Mesenchymal stem cell (in vitro differentiated cells and primary cell): ENCODE measurements at places on chromosomes 12 and 14.

DNA sequence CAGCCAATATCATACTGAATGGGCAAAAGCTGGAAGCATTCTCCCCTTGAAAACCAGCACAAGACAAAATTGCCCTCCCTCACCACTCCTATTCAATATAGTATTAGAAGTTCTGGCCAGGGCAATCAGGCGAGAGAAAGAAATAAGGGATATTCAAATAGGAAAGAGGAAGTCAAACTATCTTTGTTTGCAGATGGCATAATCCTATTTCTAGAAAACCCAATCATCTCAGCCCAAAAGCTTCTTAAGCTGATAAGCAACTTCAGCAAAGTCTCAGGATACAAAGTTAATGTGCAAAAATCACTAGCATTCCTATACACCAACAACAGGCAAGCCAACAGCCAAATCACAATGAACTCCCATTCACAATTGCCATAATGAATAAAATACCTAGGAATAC lies 21.0 kb upstream of the ANP32D start:
- DNase-seq: no peak

GRCh38 chr14:96424109-96424989 lies 32.4 kb downstream of the AK7 start:
- DNase-seq: peak; percentile 76

DNA sequence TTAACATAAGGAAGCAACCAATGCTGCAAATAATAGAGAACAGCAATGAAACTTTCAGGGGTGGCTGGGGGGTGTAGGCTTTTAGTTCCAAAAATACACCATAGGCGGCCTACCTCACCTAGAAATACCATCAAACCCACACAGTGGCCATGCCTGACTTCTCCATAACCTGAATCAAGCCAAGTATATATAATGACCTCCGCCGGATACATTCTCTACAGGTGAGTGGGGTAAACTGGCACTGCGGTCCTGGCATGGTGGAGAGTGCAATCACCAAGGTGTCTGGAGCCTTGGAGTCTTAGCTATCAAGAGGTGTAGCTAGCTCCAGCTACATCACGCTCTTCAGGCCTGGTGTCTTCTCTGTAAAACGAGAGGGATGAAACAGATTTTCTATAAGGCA lies 1.2 kb downstream of the ZBTB25 start:
- DNase-seq: no peak

GRCh38 chr14:96625426-96625985 lies 123.3 kb downstream of the PAPOLA start:
- no peak for DNase-seq

DNA sequence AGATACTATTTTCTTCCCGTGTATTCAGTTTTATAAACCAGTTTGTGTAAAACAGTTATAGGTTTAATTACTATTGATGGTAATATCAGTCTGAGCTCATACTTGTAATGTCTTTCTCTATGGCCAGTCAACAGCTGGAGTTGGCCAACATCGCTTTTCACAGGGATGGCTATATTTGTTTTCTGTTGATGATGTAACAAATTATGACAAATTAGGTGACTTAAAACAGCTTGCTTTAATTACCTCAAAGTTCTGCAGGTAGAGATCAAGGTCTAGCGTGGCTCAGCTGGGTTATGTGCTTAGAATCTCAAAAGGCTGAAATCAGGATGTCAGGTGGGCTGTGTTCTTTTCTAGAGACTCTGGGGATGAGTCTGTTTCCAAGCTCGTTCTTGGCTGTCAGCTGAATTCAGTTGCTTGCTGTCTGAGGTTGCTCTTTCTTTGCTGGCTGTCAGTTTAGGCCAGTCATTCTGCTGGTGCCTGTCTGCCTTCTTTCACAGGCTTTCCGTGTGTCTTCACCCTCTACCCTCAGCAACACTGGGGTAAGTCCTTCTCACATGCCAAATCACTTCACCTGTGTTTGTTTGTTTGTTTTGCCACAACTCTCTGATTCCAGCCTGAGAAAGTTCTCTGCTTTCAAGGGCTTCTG lies 370.2 kb upstream of the E2F7 start:
- no peak for DNase-seq

- DNase-seq: no peak
Measured at GRCh38 chr12:63895841-63896240, 51.3 kb downstream of the SRGAP1 start.

DNA sequence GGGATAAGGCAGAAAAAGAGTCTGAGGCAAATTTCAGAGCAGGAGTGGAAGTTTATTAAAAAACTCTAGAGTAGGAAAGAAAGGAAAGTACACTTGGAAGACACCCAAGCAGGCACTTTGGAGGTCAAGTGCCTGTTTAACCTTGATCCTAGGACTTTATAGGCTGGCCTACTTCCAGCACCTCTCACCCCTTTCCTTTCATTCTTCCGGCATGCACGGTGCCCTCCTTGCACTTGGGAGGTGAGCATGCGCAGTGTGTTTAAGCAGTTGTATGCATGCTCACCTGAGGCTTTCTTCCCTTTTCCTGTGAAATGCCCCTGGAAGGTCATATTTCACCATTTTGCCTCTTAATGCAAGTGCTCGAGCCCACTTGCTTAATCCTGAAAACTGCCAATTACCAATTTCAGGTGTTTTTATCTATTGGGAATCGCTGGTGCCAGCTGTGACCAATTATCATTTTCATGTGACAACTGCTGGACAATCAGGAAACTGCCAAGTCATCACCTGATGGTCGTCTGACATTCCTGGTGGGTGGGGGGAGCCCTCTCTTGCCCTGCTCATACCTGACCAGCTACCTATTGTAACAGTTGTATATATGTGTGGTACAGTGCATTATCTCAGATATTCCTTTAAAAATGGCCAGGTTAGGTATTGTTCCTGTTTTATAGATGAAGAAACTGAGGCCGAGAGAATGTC lies 53.5 kb downstream of the SUDS3 start:
- DNase-seq: no peak

DNA sequence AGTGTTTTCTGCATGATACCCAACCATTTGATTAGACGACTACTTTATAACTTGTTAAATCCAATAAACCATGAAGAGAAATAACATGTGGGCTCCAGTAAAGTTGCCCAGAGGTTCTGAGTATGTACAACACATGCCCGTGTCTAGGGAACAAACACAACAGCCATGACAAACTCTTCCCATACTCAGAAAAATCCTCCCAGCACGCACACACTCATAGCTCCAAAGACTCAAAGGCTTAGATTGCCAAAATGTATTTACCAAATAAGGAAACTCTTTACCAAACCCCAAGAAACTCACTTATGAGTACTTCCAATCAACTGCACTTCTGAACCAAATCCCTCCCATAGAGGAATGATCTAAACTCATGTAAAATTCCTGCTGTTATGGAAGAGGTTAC lies 17.3 kb downstream of the SART3 start:
- no peak for DNase-seq

DNA sequence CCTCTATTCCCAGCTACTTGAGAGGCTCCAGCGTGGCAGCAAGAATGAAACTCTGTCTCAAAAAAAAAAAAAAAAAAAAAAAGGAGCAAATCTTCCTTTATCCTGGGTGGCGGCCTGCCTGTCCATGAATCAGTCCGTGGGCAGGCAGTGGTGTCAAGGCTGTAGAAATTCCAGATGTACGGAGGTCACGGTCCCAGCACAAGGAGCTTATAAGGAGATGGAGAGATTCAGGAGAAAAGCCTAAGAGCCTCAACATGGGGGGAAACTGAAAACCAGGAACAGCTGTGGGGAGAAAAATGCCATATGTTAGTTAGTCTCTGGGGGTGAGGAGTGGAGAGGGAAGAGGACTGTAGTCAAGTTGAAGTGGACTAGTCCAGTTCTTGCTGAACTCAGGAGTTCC lies 130.5 kb upstream of the CRY1 start:
- DNase-seq: no peak

DNA sequence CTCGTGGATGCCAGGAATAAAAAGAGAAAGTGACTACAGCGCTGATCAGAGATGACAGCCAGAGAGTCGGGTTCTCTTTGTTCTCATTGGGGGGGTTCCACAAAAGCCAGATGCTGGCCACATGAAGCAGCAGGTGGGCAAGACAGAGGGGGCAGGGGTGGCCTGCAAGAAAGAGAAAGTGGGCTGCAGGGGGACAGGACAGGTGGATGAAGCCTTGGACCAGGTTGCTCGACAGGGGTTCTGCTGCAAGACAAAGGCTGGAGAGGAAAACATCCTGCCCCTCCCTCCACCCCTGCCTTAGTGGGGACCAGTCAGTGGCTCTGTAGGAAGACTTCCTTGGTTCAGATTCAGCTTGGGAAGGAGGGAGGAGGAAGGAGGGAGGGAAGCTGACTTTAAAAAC lies 126.2 kb downstream of the KSR2 start:
- DNase-seq: no peak

DNA sequence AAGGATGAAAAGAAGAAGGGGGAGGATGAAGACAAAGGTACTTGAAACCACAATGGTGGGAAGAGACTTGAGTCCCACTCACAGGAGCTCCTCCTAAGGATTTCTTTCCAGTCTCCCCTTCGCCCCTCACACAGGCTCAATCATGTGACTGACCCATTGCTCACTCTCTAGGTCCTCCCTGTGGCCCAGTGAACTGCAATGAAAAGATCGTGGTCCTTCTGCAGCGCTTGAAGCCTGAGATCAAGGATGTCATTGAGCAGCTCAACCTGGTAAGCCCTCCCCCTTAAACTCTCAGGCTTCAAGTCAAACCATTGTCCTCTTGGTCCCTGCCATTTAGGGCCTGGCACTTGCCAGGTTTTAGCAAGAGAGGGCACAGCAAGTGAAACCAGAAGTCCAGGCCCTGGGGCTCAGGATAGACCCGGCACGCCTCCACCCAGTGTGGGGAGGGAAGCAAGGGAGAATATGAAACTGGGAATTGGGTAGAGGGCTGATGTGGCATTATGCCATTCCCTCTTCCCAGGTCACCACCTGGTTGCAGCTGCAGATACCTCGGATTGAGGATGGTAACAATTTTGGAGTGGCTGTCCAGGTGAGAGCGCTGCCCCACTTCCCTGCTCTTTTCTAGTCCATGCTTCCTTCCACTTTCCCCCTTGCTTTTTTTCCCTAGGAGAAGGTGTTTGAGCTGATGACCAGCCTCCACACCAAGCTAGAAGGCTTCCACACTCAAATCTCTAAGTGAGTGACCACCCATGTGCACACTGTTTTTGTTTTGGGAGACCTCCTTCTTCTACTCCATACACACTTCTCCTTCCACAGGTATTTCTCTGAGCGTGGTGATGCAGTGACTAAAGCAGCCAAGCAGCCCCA lies 1.8 kb downstream of the PSME1 start:
- DNase-seq: no peak

DNA sequence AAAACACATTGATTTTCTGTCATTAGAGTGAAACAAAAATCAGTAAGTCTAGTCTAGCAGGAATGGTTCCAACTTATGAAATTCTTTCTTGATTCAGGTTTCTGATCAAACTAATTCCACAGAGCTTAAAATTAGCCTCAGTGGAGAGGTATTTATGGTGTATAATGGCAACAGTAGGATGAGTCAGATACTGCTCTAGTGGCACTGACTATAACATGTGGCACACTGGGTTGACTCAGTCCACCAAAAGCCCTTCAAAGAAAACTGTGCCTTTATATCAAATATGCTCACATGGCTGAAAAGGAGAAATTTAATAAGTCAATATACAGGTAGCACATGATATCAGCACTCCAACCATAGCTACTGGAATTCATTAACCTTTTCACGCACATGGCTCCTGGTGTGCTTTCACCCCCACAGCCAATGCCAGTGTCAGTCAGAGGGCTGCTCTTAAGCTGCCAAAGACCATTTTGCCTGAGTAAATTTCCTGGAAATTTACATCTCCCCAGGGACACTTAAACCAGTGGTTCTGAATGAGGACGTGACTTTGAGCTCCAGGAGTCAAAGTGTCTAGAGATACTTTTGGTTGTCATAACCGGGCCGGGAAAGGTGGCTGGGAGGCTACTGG lies 21.7 kb upstream of the CATSPERB start:
- no peak for DNase-seq

DNA sequence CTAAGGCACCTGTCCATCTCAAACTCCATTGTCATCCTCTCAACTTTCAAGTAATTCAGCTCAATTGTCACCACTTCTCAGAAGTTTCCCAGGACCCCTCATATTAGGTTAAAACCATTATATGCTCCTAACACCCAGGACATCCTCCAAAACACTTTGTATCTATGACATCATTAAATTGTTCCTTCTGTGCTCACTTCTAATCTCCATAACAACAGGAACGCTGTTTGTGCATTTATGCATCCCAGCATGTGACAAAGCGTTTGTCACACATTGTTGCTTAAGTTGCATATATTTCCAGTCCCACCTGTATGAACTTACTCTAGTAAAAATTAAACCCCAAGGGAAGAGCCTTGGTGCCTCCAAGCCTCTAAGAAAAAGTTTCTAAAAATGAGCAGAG lies 133.9 kb downstream of the TBX5 start:
- no peak for DNase-seq
